ENCODE measurements at places on chromosomes 1 and 21.
A peak's percentile ranks its signal among the peaks of the same experiment; 100 is the strongest.

- DNase-seq, result no peak
Observed at GRCh38 chr1:172162236-172162635, 258.2 kb upstream of the C1orf105 start.

DNA sequence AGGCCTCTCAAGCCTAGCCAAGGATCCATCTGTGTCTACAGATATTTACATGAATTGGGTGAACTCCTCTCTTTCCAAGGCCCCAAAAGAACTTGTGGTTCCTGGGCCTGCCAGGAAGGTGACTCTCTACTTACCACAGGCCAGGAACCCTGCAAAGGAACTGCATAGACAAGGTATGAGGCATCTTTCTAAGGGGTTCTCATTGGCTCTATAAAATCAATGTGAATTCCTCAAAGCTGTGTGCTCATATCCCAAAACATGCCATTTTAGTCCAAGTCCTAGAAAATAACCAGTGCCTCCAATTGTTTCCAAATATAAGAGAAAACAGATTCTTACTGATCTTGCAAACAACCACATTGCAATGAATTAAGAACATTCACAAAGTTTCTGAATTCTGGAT lies 39.9 kb upstream of the RGL1 start:
- peak; percentile 42 for DNase-seq

DNA sequence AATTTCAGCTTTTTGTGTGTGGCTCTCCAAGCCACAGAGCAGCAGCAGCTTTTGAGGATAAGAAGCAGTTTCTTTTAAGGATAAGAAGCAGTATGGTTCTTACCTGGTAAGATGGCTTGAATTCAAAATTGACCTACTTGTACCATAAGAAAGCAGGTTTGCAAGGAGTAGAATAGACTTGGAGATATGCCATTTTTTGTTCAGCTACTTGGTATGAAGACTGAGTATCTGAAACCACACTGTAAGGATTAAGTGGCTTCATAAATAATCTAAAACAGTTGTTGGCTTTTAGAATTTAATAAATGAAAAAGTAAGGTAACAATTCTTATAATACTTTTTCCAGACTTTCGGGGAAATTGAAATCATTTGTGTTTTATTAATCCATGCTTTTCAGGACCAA lies 74.2 kb downstream of the ATF6 start:
- DNase-seq, result no peak

DNA sequence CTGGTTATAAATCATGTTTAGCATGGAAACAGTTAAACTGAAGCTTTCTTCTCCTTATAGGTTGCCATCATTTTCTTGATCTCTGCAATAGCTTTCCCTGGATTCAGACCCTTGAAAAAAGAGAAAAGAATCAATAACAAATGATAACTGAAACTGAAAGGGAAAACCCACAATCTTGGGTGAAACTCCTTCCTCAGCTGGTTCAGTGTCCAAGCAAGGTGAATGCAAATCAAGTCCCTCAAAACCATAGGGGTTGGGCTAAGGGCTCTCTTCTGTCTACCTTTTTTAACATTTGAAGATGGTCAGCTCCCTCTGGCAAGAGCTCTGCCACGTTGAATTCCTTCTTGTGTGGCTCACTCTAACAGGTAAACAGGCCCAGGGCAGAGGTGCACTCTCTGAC lies 7.1 kb upstream of the ATP13A2 start:
- no peak for DNase-seq

- DNase-seq, result no peak
Observed at GRCh38 chr1:154735804-154736168, 127.8 kb upstream of the ADAR start.

- DNase-seq, result no peak
Observed at GRCh38 chr1:8821084-8821483, 3.6 kb upstream of the RERE start.

DNA sequence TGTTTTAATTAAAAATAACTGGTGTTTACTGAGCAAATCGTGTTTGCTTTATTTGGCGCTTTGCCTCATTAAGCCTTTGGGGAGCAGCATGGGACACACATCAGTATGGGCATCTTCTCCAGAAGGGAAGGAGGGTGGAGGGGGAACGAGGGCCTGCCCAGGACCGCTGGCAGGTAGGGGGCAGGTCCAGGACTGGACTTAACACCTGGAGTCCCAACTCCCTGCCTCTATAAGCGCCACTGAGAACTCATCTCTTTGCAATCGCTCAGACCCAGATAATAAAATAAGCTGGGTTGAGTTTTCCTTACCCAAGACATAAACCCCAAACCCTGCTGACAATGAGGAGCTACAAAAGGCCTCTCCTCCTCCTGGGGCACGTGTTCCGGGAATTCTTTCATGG lies 15.1 kb downstream of the ABCG1 start:
- DNase-seq, result no peak

GRCh38 chr21:37253991-37254390 lies 13.1 kb downstream of the VPS26C start:
- no peak for DNase-seq

DNA sequence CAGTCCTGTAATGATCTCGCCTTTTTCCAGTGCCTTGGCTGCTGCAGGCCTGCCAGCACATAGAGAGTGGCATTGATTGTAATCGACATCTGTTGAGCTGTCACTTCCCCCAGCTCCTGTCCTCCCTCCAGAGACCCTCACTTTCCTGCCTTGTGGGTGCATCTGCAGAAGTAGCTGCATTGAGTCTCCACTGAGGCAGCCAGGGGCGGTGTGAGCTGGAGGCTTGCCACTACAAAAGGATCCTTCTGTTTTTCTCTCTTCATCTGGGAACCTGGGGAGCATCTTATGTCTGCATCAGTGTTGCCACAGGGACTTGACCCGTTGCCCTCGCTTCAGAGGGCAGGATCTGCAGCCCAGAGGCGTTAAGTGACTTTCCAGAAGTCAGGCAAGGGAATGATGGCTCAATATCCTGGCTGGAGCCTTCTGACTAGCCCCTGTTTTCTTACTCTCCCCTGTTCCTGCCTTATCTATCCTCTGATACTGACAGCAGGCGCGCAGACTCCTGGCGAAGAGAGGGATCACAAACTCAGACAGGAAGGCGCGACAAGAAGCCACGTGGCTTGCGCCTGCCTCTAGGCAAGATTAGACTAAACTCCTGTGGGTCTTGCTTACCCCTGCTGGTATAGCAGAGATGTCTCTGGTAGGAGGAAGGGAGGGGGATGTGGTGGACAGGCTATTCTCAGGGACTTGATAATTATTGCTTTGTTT lies 13.3 kb upstream of the FMOD start:
- DNase-seq, result no peak

GRCh38 chr1:164092603-164093353 lies 466.2 kb upstream of the PBX1 start:
- DNase-seq, result peak; percentile 2

- DNase-seq, result peak; percentile 44
Observed at GRCh38 chr1:12617901-12618660, at the start of gene DHRS3. DHRS3 (minus strand) TSS chr1:12618210; CDS start chr1:12617348, 862 bp downstream.

- DNase-seq, result no peak
Observed at GRCh38 chr21:33112151-33112550, 42.2 kb downstream of the OLIG1 start.

- no peak for DNase-seq
Observed at GRCh38 chr1:69706473-69706872, 138.8 kb downstream of the LRRC7 start.

- DNase-seq, result peak; percentile 93
Observed at GRCh38 chr1:167095368-167095767, 1.5 kb downstream of the STYXL2 start.

DNA sequence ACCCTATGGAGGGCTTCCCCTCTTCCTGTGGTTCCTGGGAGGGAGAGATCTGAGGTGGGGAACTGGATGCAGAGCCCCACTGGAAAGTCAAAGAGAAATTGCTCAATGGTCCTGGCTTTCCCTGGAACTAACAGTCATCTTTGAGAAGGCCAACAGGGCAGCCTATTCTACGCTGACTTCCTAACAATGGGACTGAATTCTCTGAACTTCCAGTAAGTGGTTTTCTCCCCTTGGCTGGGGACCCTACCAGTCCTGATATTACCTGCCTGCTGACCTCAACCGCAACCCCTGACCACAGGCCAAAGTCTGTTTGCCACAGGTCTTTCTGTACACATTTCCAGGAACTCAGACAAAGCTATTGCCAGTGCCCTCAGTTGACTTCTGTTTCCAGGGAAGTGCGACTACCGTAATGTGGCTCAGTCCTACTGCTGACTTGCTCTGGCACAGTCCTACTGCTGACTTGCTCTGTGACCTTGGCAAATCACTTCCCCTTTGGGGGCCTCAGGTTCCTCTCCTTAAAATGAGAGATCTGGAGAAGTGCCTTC lies 55.3 kb downstream of the C8B start:
- no peak for DNase-seq

DNA sequence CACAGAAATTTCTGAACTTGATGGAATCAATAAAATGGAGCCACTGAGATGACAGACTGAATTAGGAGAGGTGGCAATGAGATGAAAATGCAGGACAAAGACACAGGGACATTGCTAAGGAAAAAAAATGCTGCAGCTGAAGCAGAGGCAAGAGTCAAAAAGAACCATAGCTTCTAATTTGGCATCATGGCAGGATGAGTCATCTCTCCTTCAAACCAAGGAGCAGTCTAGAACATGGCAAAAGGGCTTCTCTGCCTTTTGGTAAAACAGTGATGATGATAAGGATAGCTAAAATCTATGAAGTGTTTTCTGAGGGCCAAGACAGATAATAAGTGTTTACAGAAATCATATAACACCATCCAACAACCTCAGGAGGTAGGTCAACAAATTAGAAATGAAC lies 16.8 kb downstream of the SLC19A2 start:
- DNase-seq, result peak; percentile 12

GRCh38 chr1:7960165-7960564 lies 1.3 kb upstream of the PARK7 start:
- DNase-seq, result no peak

GRCh38 chr1:36834586-36834985 lies 199.7 kb downstream of the GRIK3 start:
- DNase-seq, result no peak

DNA sequence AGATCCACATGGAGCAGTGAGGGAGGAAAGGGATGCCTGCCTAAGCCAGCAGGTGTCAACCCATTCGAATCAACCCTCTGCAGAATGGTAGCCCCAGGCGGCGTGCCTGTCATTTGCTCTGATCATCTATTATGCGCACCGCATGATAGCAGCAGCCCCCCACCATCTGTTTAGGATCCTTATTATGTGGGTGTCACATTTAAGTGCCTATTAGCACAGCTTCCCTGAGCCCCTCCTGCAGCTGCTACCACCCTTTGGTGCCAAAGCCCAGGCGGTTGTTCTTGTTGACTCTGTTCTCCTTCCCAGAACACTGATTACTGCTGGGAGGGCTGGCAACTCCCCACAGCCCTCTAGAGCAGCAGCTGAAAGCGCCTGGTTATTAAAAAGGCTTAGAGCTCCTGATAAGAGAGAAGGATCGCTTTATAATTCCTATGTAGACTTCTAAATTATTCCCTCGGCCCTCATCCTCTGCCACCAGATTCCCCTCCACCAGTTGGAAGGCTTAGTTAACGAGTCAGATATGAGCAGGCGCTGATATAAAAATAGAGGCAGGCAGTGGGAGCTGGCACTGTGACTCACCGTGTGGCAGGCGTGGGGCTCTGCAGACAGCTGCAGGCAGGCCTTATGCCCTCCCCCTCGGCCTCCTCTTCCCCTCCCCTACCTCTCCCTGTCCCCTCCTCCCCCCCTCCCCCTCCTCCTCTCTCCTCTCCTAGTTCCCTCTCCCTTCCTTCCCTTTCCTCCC lies 23.0 kb downstream of the ACTA1 start:
- peak; percentile 62 for DNase-seq

- no peak for DNase-seq
Observed at GRCh38 chr1:221510793-221511503, 230.9 kb downstream of the DUSP10 start.

- DNase-seq, result no peak
Observed at GRCh38 chr1:3240524-3241235, 171.7 kb downstream of the PRDM16 start.

- no peak for DNase-seq
Observed at GRCh38 chr1:110348050-110348449, 8.9 kb downstream of the RBM15 start.

GRCh38 chr1:59750328-59751003 lies 64.3 kb upstream of the HOOK1 start:
- DNase-seq, result peak; percentile 91

- peak; percentile 16 for DNase-seq
Observed at GRCh38 chr1:29043274-29043965, 80.3 kb downstream of the TMEM200B start.

- no peak for DNase-seq
Observed at GRCh38 chr1:76547916-76548315, 319.4 kb upstream of the ST6GALNAC5 start.

GRCh38 chr1:205499789-205500188 lies 4.7 kb upstream of the CDK18 start:
- no peak for DNase-seq

- no peak for DNase-seq
Observed at GRCh38 chr1:244296447-244296846, 155.3 kb downstream of the ADSS2 start.

- peak; percentile 86 for DNase-seq
Observed at GRCh38 chr1:241715956-241716355, 63.9 kb downstream of the WDR64 start.

DNA sequence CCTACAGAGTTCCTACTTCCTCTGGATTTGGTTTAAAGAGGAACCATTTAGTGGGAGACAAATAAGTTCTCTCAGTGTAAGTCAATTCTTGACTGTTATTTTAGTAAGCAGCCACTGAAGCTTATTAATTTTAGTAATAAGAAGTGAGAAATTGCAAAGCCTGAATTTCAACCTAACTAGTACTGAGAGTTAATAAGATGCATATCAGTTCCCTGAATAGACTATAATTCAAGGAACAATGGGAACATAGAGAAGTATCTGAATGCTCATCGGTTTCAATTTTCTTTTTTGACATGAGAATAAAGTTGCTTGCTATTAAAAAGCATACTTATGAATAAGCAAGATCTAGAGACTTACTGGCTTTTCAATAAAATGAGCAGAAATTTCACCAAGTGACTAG lies 8.0 kb upstream of the PPT1 start:
- no peak for DNase-seq

DNA sequence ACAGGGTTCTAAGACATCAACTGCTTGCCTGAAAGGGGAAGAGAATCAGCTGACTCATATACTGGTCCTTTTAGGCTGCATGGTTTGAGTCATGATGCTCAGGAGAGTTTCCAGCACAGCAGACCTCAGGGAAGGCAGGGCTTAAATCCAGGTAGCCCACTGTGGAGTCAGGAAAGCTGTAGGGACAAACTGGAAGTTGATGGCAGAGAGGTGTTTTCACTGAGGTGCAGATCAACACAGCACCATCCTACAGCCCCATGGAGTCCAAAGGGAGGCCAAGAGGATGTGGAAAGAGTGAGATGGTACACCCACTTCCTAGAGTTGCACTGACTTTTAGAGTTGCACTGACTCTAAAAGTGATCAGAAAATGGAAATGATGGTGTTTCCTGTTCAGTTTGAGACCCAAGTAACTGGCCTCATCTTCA lies 252.4 kb upstream of the DUSP10 start:
- peak; percentile 50 for DNase-seq

DNA sequence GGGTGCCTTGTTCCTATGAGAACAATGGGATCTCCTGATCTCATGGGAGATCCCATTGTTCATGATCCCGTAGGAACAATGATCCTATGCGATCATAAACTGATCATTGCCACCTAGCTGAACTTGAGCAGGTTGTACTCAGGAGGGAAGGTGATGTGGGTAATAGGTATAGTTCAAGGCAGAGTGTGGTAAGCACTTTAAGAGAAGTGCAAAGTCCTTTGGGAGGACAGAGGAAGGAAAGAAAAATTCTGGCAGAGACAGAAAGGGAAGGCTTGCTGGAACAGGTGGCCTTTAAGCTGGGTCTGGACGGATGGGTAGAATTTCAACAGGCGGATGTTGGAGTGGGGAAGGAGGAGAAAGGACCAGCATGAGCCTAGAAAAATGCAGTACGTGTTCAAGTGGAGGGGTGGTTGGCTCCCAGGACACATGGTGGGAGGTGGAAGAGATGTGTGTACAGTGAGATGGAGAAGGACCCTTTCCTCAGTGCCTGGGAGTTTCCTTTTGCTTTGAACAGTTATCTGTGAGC lies 22.3 kb downstream of the GREM2 start:
- DNase-seq, result no peak

Measured in foreskin fibroblast (primary cell).